ENCODE measurements at places on chromosomes 16 and 17.

GRCh38 chr17:62008294-62008693, 56.8 kb downstream of the MED13 start:
- DNase-seq: no peak

- no peak for DNase-seq
Measured at GRCh38 chr17:35161281-35161761, 13.7 kb downstream of the UNC45B start.

DNA sequence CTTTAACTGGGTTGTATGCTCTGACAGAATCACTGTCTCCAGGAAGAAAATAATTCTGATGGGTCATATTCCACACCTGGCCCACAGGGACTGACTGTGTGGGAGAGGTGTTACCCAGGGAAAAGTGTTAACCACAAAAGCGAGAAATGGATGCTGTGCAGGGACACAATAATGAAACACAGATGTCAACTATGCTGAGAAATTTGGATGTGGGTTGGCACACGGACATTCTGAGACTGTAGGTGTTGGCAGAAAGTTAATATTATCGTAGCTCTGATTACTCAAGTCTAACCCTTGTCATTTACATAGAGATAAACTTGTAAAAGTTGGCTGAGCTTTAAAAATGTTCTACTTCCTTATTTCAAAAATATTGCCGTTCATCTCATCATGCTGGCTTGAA, 19.6 kb downstream of the TMC5 start:
- no peak for DNase-seq

- DNase-seq: no peak
Measured at GRCh38 chr16:2777903-2778629, 986 bp upstream of the ELOB start.

GRCh38 chr16:12228602-12229499, 252.3 kb downstream of the SNX29 start:
- DNase-seq: no peak

DNA sequence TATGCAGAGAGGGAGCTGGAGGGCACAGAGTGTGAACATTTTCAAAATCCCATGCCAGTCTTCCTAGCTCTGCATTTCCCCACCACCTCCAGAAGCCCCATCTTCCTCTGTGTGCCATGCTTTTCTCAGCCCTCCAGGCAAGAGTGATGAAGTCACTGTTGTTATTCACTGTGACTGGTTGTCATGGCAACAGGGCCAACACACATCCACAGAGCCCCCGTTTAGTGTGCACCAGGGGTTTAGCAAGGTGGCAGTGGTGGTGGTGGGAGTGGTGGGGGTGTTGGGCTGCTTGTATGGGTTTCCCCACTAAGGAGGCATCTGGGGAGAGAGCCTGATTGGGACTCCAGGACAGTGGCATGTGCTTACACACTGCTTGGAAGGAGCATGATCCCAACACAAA, 309.9 kb upstream of the ASIC2 start:
- DNase-seq: no peak

- no peak for DNase-seq
Measured at GRCh38 chr17:38428112-38428642, at the start of gene ARHGAP23. Gene ARHGAP23 (plus strand): TSS chr17:38428464. CDS start chr17:38428486, 22 bp downstream.

- no peak for DNase-seq
Measured at GRCh38 chr16:19935694-19936093, 51.0 kb upstream of the GPRC5B start.

DNA sequence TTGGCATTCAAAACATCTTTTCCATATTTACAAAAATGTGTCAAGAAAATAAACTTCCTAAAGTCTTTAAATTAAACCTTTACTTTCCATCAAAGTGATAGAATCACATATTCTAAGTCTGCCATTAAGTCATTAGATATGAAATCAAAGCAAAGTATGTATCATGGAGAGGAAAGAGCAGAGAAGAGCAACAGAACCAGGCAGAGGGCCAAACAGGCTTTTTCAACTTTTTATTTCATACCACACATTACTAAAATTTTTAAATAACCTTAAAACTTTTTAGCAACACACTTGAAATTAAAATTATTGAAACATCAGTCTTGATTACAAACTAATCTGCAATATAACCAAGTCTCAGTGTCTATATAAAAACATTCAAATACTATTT, 13.8 kb downstream of the SIAH1 start:
- no peak for DNase-seq

GRCh38 chr17:49397586-49397985, 17.1 kb downstream of the PHB1 start:
- no peak for DNase-seq
